Large intestine (tissue), 12 donors: ENCODE measurements at places on chromosomes 1 and 21. TPM values are rescaled to one million over a fixed set of nuclear protein-coding genes. Genes with fewer than 3 reads are reported as not detected.
A peak's percentile ranks its signal among the peaks of the same experiment; 100 is the strongest.

USH2A gene
- 0.06 TPM for polyA plus RNA-seq

ZYG11A gene
- polyA plus RNA-seq = 0.25 TPM

DNA sequence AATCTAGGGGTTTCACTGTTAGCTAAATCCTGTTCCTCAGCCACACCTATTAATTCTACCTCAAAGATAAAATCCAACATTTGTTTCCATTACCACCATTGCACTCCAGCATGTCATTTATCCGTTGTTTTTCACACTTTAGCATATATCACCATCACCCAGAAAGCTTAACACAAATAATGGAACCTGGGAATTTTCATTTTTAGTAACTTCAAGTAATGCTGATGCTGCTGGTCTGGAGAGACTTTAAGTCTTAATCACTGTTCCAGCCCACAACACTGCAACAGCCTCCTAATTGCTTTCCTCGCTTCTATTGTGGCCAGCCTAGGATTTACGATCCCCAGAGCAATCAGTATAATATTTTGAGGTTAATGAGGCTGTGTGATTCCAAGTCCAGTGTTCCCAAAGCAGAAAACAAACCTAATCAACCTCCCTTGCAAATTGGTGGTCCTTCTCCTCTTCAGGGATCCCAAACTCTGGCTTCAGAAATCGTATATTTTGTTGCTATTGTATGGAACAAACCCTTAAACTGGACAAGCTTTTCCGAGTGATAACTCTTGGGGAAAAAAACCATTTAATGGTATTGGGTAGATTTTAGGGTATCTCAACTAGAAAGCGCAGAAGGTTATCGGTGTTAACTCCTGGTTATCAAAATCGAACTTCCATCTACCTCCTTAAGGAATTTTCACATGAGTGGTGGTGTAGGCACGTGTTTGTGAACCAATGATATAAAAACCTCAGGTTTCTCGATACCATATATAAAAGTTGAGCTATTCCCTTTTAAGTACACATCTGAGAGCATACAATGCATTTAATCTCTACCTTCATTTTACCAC is 50.0 kb upstream of the BOLA1 start:
- H3K27me3 ChIP-seq = no peaks in the 10 kb centered on the region
- peaks cover 3% of the 10 kb centered on the region for H3K36me3 ChIP-seq
- DNase-seq = peak; percentile 43
- peaks cover 30% of the 10 kb centered on the region for H3K4me1 ChIP-seq
- H3K27ac ChIP-seq = peak overlapping the region; percentile 91
- peak overlapping the region; percentile 59 for H3K4me3 ChIP-seq

DNA sequence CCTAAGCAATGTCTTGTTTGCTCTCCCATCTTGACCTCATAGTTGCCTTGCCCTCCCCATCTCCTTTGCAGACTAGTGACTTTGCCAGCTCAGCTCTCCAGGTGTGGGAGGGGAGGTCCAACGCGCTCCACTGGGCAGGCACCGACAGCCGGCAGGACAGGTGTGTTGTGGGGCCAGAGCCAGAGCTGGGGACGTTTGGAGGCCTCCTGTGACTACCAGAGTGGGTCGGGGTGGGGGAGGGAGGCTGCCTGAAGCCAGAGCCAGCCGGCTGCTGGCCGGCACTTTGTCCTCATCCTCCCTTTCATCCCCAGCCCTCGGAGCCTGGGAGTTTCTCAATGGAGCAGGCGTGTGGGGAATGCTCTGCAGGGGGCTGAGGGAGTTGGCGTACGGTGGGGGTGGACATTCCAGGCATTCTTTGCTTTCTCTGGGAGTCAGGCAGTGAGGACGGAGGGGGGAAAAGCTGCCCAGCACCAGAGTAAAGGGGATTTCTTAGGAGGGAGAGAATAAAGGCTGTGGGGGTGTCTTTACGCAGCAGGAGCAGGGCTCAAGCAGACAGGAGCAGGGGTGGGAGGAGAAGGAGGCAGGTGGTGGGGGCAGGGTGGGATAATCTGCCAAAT is 20.2 kb downstream of the NUAK2 start:
- H3K27me3 ChIP-seq = no peaks in the 10 kb centered on the region
- peaks cover 31% of the 10 kb centered on the region for H3K4me1 ChIP-seq
- DNase-seq = peak; percentile 96
- no peak overlapping the region for H3K4me3 ChIP-seq
- H3K36me3 ChIP-seq = peaks cover 35% of the 10 kb centered on the region

DNA sequence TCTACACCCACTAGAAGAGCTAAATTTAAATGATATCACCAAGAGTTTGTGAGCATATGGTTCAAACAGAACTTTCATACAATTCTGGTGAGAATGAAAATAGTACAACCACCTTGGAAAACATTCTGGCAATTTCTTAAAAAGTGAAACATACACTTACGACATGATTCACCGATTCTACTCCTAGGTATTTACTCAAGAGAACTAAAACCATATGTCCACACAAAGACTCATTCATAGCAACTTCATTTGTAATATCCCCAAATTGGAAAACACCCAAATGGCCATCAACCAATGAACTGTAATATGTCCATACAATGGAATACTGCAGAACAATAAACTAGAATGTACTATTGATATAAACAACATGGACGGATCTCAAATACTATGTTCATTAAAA is 51.2 kb upstream of the ADAM30 start:
- no peaks in the 10 kb centered on the region for H3K27me3 ChIP-seq
- no peak overlapping the region for H3K27ac ChIP-seq
- no peaks in the 10 kb centered on the region for H3K4me1 ChIP-seq
